Endothelial cell of umbilical vein (primary cell): ENCODE measurements at places on chromosomes 5 and 9. TPM values are rescaled to one million over a fixed set of nuclear protein-coding genes. Genes with fewer than 3 reads are reported as not detected.

DNA sequence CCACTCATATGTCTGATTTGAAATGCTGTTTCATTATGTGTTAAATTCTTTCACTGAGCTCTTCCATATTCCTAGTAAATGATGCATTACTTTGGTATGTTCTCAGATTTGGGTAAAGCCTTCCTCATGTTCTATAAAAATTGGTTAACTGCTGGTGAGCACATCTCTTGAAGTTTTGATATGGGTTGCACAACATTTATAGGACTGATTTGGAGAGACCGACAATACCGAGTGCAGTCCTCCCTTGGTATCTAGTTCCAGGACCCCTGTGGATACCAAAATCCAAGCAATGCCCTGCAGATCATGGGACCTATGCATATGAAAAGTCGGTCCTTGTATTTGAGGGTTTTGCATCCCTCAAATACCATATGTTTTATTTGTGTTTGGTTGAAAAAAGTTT, 37.8 kb downstream of the WDR36 start:
- no peak for DNase-seq

- DNase-seq: no peak
Observed at GRCh38 chr9:110276781-110277180, 20.5 kb upstream of the TXN start.

DNA sequence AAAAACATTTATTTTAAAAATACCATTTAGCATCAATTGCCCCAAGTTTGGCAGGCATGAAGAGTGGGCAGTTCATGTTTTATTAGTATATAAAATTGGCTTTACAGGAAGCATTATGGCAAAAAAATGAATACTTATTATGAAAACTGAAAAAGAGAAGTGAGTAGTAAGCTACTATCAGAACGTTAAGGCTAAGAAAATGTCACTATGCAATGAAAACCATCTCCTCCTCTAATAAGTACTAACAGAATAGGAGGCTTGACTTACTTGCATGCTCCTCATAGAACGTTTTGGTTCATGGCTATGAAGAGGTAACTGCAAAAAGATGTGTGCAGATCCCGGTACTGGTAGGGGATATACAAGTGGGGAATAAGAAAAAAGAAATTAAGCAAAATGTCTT, 23.6 kb downstream of the TICAM2 start:
- no peak for DNase-seq

DNA sequence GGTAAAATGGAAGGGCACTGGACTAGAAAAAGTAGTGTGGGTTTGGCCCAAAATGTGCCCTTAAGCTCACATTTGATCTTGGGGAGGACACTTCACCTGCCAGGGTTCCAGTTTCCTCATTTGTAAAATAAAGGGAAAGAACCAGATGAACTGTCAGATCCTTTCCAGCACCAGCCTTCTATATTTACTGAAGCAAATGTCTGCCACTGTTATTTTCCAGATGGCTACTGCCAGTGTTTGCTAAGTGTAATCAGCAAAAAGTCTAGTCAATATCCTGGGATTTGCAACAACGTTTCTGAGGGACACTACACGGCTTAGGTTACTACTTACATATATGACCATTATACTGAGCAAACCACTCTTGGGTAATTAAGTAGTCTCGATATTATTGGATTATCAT, 340.3 kb downstream of the KCNN2 start:
- DNase-seq: no peak

DNA sequence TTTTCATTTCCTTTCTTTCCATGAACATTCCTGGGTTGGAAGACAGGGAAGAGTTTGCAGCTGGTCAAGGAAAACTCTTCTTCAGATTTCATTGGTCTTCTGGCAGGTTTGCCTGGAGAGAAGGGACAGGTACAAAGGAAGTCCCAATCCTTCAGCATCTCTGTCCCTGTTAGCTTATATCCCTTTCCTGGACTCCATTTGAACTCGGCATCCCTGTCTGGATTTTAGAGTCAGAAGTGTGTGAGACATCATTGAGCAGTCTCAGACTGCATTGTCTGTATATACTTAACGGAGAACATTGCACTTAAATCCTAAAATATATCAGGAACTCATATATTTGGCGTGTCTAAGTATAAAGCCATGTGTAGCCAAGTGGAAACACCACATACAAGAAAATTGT, 54.9 kb downstream of the ADGRV1 start:
- no peak for DNase-seq

DNA sequence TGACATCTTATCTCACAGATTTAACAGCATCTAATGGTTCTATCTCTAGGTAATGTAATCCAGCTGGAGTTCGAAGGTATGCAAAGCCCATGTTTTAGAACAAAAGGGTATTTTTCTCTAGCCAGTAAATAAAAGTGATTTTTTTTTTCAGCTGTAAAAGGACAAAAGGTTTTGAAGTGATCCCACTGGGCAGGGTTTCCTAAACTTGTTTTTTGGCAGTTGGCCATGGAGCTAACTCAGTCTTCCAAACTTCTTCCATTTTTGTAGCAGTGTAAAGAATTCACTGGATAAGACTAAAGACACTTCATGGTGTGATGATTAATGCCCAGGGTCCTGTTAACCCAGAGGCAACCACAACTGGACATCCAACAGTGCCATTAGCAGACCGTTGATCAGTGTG, 63.8 kb downstream of the TMEM252 start:
- no peak for DNase-seq

GRCh38 chr5:10700516-10700915, 60.5 kb downstream of the DAP start:
- no peak for DNase-seq

DNA sequence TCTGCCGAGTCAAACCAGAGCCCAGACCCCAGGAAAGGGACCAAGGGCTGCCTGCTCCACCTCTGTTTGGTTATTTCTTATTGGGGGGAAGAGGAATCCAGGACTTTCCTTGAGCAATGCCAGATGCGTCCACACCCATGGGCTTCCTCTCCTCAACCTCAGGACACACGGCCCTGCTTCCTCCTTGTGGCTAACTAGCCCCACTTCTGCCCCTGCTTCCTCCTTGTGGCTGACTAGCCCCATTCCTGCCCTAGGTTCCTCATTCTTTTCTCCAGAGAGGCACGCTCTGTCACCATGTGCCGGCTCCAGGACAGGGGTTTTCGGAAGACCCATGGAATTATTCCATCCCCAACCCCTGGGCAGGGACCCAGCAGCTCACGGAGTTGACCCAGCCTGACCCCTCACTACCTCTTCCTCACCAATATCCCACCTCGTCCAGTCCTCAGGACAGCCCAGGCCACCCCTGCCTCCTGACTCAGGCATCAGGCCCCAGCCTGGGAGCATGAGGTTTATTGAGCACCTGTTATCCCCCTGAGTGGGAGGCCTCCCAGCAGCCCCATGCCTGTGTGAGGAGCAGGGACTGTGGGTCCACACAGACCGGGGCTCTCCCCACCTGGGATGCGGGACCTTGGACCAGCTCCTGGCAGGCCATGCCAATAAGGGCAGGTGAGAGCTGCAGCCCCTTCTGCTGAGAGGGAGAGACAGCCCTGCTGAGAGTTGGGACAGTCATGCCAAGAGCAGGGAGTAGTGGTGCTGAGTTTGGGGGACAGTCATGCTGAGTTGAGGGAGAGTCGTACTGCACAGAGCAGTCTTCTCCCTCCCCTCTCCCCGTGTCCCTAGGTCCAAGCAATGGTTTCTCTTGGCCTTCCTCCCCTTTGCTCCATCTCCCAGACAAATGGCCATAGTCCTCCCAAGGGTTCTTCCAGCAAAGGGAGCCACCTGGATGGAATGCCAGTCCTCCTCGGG, 11.8 kb upstream of the FCN1 start:
- DNase-seq: no peak

DNA sequence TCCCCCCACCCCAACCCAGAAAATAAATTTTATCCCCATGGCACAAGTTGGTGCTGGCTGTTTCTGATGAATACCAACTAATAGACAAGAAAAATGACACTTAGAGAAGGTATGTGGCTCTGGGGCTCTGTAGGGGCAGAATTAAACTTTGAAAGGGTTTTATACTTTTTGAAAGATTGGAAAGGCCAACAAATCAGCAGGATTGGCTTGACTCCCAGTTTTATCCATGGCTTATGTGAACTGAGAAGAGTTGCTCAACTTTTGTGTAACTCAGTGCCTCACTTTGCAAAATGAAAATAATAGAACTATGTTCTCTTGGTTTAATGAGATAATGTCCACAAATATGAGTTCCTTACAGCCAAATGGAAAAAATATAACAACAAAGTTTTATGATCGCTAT, 288.9 kb upstream of the KIF2A start:
- DNase-seq: no peak

DNA sequence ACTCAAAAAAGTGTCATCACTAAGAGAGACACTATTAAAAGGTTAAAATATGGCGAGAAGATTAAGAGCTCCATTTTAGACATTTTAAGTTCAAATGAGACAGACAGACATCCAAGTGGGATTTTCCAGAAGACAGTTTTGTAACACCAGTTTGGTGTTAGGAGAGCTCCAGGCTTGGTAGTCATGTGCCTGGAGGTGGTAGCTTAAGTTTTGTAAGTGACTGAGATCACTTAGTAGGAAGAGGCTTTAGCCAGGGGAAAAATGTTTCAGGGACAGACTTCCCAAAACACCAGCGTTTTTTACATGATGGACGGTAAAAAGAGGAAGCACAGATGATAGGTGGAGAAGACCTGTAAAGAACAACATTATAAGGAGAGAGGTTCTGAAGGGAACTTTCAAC, 150.3 kb downstream of the GIN1 start:
- DNase-seq: no peak

- no peak for DNase-seq
Observed at GRCh38 chr5:45062044-45062443, 253.3 kb downstream of the MRPS30 start.

GRCh38 chr5:96720408-96720807, 58.2 kb downstream of the CAST start:
- no peak for DNase-seq

DNA sequence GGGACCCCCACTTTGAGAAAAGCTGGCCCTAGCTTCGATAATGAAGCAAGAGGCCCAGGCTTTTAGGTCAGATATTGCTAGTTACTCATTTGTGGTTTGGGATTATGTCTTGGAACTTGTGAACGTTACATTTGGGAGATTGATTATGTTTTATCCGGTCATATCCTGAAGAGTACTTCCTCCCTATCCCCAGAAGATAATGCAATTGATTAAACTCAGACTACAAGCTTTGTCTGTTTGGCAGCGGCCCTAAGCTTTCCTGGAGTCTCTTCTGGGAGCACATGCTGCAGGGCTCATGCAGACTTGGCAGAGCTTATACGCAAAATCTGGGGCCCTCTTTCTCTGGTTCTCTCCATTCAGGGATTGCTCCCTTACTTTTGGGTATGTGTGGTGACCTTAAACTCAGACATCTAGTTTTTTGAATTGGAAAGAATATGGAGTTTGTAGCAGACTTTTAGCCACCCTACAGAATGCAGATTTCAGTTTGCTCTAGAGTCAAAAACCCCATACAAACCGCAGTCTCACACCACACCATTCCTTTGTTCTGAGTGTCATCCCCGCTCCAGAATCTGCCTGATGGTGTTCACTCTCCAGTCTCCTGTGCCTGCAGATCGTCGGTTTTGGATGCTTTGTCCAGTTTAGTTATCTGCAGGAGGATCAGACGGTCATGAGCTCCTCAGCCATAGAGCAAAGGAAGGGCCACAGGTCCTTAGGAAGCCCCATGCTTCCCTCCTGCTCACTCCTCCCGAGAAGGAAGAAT, 449.5 kb upstream of the TRPC7 start:
- no peak for DNase-seq

DNA sequence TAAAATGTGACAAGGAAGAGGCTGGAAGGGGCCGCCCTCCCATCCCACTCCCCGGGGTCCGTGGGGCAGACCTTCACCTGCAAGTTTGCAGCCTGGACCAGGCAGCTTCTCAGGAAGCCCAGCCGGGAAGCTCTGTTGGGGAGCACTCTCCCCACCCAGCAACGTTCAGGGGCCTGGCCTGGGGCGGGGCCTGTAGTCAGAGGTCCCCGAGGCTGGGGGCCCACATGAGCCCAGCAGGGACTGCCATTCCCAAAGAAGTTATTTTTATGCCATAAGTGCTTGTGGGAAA, 32.7 kb upstream of the NOTCH1 start:
- DNase-seq: no peak

DNA sequence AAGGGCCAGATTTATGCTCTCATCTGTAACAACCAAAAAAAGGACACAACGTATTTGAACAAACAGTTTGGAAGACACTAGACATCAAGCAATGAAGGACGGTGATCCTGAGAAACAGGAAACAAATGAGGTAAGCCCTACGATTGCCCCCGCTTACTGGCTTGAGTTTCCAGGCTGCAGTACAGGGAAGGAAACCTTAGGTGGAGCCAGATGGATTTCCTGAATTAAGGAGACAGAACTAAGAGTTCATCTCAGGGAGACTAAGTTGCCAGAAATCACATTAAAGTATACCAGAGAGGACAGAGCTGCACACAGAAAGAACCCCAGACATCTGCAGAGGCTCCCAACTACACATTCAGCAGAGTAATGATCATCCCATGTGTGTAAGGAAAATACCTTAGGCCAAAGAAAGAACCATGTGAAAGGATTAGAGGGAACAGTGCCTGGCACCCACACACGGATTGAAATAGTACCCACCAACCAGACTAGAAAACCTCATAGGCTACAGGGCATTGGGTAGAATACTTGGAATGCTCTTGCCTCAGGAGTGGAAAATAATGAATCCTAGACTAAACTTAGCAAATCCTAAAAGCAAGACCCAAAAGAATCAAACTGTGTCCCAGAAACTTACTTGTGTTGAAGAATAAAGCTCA, 99.3 kb upstream of the NIPBL start:
- peak; percentile 50 for DNase-seq

GRCh38 chr9:124854822-124855221, 1.6 kb downstream of the WDR38 start:
- DNase-seq: no peak

DNA sequence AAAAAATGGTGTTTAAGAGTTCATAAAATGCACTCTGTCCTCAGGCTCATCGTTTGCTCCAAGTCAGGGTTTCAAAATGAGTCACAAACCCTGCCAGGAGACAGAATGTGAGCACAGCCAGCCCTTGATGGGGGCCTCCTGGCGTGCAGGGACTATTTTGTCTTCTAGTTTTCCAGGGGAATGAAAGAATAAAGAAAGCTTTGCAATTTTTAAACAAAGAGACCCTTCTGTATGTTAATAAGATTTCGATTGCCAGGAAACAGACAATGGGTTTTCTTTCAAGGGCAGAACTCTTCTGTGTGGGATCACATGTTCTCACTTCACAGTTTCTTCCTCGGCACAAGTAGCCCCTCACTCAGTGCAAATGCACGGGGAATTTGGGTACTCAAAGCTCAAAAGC, 121.4 kb upstream of the C6 start:
- no peak for DNase-seq

- DNase-seq: no peak
Observed at GRCh38 chr5:181081989-181082388, 41.9 kb downstream of the BTNL9 start.

GRCh38 chr9:76438841-76439588, 20.0 kb upstream of the GCNT1 start:
- DNase-seq: no peak

GRCh38 chr5:109316634-109317033, 93.1 kb downstream of the PJA2 start:
- no peak for DNase-seq

GRCh38 chr5:10324518-10325370, 17.0 kb upstream of the CMBL start:
- DNase-seq: no peak

GRCh38 chr9:77989909-77990308, 41.7 kb downstream of the GNAQ start:
- DNase-seq: no peak

GRCh38 chr5:151225475-151225874, 1.6 kb upstream of the CCDC69 start:
- DNase-seq: no peak

Gene GADD45G
- total RNA-seq: 0.64 and 1.0 TPM in 2 replicates

Gene C5orf46
- not detected in 2 replicates for total RNA-seq

Gene IL9
- total RNA-seq: not detected in 2 replicates

Gene AHRR
- 3.1 and 5.1 TPM in 2 replicates for total RNA-seq

Gene BRINP1
- total RNA-seq: not detected in 2 replicates

Gene CMBL
- 14.3 and 15.9 TPM in 2 replicates for total RNA-seq

Gene TMEM232
- total RNA-seq: 0.37 and 0.38 TPM in 2 replicates

Gene MOB3B
- not detected in 2 replicates for total RNA-seq
